ENCODE measurements at places on chromosomes 6 and 20.

DNA sequence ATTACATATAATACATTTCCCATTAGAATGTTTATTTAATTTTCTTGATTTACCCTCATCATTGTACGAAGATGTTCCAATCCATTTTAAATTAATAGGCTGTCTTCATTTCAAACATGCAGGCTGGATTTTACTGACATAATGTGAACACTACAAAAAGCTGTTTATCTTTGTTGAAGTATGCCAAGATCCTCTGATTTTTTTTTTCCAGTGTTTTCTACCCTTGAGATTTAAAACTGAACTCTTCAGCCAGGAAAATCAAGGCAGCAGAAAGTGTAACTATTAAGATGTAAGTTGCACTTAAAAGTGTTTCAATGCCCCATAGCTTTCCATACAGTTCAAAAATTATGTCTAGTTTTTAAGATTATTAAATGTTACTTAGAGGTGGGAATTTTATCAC, 43.5 kb downstream of the PRKN start:
- DNase-seq: no peak

DNA sequence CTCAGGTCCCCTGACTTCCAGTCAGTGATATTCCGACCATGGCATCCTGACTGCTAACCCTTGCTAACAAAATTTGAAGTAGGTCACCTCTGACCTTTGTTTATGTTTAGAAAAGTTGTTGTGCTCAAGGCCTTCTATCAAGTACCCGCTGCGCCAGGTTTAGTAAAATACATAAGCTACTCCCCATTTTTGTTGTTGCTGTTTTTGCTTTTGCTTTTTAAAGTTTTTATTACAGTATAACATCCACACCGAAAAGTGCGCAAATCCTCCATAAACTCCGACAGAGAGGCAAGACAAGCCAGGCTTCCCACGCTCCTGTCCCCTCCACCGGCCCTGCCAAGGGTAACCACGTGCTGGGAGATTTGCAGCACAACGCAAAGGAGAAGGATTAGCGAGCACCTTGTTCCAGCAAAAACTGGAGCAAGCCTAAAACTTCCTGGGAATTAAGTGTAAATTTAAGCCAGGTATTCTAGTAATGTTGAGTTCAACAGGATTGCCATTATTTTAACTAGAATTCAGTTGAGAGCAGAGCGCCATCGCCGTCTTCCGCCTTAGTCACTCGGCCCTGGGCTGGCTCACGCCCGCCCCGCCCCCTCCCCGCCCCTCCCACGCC, 17.8 kb upstream of the HMGN4 start:
- DNase-seq: no peak

- peak; percentile 84 for DNase-seq
These were observed 31.5 kb downstream of the TRAF3IP2 start for GRCh38 chr6:111573892-111574797.

DNA sequence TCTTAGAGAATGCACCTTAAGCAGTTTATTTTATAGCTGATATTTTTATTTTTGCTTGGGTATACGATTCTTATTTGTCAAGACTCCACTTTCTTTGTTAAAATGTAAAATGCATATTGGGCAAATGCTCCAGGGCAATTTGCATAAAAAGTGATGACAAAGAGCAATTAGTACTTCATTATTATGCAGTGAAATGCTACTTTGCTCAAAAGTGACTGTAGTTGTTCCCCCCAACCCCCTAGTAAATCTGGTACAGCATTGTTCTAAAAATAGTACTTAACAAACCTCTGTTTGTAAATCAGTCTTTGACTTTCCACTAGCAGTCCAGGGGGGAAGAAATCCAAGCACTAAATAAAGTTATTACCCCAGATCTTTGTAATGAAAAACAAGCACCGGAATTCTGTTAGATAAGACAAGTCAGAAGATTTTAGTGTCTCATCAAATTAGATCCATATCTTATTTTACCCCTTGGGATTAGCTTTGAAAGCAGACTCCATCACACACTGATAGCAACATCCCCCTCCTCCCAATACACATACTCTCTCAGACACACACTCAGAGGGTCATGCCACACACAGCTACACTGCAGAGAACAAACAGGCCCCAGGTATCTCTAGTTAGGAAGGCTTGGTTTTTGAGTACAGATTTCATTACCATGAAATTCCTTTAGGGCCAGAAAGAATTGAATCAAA, 32.9 kb upstream of the BACH2 start:
- DNase-seq: no peak

DNA sequence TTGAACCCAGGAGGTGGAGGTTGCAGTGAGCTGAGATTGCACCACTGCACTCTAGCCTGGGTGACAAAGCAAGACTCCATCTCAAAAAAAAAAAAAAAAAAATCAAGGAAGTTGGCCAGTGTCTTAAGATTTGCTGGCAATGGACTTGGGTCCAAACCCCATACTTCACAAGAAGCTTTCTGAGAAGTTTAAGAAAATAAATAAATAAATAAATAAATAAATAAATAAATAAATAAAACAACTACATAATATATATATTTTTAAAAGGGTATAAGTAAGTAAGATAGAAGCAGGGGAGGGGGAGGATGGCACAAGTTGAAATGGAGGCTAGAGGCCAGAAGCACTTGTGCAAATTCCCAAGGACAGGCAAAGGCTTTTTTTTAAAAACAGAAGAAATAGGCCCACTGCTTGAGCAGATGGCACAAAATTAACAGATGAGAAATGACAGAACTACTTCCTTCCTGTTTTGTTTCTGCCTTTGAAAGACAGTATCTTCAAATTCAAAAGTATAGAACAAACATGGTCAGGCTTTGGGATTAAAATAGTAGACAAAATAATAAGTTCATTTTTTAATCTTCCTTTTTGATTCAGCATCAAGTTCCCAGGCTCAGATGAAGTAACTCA, 287.7 kb downstream of the ALDH8A1 start:
- no peak for DNase-seq

DNA sequence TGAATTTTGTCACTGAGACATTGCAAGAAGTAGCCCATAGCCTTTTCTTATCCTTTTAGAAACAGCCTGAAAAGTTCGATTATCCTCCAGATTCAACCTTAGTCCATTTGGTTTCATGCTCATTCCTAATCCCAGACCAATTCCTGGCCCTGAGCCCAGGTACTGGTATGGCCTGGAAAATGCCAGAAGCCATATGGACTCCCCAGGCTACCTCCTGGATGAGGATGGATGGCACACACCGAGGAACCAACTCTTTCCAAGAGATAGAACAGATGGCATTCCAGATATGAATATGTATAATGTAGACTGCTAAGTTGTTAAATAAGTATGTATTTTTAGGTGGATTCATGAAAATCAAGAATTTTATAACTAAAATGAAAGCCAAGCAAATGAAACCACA, 51.6 kb upstream of the SNAP25 start:
- no peak for DNase-seq

DNA sequence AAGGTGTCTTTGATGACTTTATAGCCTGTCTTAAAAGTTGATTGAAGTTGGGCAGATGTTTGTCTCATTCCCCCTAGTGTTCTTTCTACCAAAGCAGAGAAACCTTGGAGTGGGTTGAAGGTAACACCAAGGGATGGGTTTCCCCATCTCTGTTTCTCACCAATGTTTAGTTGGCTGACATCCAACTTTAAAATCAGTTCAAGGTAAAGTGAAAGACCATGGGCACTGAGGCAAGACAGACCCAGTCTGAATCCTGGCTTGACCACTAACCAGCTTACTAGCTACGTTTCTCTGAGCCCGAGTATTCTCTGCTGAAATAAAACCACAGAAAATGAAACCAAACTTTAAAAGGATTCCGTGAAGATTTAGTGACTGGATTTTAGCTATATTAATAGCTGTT, 258.9 kb downstream of the KIF16B start:
- DNase-seq: no peak

- no peak for DNase-seq
These were observed 60.0 kb downstream of the BMP2 start for GRCh38 chr20:6827472-6827871.

Data from AG09309 (cell line).